ENCODE measurements at places on chromosomes 6 and 20.

DNA sequence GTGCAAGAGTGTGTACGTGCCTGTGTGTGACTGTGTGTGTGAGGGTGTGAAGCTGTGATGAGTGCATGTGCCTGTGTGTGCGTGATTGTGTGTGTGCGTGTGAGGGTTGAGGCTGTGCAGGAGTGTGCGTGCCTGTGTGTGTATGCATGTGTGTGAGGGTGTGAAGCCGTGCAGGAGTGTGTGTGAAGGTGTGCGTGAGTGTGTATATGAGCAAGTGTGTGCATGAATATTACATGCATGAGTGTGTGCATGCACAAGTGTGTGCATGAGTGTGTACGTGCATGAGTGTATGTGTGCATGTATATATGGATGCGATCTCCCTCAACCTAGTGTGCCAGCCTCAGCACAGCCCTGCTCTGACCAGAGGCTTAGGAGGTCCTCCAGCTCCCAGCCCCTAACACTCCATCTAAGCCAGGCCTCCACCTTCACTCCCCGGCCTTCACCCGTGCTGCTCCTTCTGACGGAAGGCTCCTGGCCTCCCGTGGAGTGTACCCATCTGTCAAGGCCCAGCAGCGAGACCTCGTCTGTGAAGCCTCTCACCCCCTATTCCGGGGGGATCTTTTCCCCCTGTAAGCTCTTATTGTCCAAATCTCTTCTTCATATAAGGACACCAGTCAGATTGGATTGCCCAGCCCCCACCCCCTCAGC is 19.9 kb upstream of the PHACTR3 start:
- no peak for DNase-seq

- peak; percentile 7 for DNase-seq
Observed at GRCh38 chr6:13229205-13230085, 98.9 kb downstream of the TBC1D7 start.

DNA sequence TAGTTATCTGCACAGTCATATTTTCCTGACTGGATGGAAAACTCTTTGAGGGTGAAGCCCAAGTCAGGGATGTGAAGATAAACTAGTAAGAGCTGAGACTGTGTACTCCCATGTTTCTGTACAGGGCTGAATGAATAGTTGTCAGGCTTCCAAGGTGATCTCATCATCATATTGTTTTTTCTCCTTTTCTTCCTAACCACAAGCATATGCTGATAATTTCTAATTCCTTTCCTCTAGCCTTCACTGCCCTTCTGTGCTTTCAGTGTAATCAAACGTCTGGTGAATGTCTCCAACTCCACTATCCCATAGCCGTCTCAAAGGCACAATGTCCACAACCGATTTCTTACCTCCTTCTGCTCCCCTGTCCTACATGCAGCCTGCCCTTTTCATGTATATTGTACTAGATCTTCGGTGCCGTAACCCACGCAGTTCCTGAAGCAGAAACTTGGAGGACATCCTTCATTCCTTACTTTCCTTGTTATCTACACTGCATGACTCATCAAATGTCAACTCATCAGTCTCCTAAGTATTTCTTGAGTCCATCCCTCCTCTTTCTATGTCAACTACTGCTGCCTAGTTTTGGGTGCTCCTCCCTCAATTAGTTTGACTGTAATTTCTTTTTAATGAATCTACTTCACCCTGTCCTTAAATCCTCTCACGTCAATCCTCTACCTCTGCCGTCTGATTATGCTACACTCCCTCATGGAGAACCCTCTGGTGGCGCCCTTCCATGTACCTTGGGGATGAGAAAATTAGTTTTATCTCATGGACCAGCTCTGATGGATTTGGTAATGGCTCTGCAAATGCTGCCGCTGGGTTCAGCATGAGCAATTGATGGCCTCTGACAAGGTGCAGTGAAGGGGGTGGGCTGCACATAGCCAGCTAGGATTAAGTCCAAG is 21.9 kb downstream of the NCOA7 start:
- DNase-seq, result no peak

GRCh38 chr6:83853178-83854000 is at the start of gene RIPPLY2:
TSS of gene RIPPLY2 (plus strand) at chr6:83853360. CDS start at chr6:83853417, 57 bp downstream.
- no peak for DNase-seq

- DNase-seq, result peak; percentile 24
Observed at GRCh38 chr6:144285798-144286502, 815 bp downstream of the UTRN start.

DNA sequence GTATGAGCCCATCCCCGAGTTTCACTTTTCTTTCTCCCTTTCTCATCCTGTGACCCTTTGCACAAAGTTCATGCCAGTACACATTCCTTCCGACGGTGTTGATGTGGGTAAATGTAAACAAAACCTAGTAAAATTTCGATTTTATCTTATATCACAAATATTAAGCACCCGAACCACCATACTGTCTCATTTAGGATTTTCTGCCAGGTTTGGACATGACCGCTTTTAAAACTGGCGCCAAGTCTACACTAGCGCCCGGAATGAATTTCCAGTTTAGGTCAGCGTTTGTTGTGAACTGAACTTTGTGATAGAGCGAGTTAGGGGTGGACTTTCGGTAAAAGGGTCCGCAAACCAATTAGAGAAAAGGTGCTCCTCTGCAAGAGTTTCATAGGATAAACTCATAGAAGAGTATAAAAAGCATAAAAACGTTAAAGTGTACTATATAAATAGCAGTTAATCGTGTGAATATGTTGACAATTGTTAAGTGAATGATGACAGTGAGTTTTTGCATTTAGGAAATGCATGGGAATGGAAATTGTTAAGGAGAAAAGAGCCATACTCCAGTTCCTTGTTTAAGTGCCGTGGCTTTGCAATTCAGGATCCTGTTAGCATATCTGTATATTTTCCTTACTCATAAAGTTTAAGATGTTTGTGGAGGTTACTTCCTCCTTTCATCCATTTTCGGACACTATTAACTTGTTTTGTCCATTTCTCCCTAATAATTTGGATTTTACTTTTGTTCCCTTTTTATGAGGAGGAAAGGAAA is 937 bp downstream of the AKAP7 start:
- DNase-seq, result no peak

DNA sequence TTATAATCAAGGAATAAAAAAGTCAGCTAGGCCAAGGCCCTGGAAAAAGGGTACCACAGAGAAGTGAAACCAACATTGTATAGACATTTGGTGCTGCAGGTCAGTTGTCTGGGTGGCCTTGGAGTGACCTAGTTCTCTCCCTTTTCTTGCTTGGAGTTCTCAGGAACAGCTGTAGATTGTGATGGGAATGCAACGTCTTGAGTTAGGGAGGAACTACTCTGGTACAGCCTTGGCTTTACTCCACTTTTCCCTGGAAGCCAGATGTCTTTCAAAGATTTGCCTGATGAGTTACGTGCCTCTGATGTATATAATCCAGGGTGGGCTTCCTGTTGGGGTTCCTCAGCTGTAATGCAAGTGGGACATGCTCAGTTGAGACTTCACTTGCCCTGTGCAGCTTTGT is 694.7 kb downstream of the HTR1B start:
- no peak for DNase-seq

DNA sequence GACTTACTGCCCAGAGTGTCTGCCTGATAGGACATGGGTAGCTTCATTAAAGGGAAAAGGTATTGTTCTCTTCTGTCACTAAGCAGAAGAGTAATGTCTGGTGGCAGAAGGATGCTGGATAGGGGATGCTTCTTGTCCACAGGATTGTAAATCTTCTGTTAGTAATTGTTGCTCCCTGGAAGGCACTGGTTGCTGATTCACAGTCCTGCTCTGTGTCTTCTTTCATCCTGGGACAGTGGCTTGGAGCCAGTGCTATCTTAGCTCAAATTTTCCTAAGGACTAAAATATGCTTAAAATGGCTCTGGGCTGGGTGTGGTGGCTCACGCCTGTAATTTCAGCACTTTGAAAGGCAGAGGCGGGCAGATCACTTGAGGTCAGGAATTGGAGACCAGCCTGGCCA is 48.0 kb downstream of the SYTL3 start:
- DNase-seq, result no peak

DNA sequence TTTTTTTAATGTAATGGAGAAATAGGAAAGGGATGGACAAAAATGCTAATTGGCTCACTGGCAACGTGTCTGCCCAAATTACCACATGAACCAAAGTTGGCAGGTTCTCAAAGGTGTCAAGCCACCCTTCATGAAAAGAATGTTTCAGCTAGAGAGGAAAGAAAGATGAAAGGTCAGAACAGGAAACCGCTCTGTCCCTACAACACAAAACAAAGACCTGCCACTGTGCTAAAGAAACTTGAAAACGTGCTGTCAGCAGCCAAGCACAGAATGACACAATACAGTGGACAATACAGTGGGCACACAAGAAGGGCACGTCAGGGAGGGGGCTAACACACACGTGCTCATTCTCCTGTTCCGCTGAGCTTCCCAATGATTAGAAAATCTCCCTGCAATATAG is 4.9 kb downstream of the PREP start:
- no peak for DNase-seq

DNA sequence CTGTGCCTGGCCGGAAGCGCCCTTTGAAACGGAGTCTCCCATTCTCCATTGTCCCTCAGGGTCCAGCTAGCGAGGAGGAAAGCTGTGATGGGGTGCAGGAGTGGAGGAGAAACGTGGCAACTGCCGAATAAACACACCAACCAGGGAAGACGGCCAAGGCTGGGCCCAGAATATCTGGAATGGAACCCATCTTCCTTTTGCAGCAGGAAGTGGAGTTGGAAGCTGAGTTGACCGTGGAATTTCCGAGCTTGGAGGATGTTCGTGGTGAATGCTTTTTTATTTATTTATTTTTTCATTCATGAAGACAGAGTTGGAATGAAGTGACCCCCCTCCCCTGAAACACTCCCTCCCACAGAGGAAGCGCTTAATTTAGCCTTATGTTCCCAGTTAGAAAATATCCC is 105.6 kb upstream of the RNF24 start:
- DNase-seq, result no peak

DNA sequence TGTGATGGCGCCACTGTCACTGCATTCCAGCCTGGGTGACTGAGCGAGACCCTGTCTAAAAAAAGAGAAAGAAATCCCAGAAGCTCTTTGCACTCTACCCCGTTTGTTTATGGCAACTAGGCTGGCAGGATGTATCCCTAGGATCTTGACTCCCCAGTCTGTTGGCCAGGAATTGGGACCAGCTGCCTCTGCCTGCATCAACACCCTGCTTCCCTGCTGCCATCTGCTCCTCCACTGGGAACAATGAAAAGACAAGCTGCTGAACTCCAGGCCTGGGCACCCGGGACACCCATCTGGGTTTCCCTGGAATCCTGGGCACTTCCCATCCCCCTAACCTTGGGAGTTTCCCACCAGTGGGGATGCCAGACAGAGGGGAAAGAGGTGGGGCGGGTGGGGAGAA is 64.9 kb downstream of the CPNE5 start:
- no peak for DNase-seq

DNA sequence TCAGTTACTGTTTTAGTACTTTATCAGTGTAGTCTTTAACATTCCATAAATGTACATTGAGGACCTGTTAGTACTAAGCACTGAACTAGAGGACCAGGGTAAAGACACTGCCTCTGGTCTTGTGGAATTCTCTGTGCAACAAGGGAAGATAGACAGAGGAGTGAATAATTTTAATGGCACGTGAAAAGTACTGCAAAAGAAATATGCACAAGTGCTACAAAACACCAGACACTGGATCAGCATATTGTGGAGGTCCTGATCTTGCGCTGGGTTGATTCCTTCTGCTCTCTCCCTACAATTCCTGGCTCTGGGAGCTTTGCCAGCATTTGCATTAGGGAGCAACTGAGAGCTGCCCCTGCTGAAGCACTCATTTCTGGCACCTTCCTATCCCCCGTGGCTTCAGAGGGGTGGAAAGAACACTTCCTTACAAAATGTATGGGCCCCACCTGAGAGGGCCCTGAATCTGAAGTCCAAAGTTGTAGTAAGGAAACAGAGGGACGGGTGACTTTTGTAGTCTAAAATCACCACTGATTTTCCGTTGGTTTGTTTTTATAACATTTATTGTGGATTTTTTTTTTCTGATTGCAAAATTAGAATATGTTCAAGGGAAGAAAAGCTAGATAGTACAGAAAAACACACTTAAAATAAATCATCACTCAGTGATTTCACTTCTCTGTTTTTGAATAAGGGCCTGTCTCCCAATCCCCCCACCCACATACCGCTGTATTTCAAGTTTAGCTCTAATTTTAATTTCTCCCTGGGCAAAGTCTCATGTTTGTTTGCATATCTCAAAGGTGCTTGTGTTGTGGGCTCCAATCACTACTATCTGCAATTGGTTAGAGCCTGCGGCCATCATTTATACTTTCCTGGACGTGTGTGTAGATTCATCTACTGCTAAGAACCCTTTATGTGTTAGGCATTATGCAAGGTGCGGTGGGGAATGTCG is 4.9 kb downstream of the PKIG start:
- no peak for DNase-seq

- no peak for DNase-seq
Observed at GRCh38 chr6:169160091-169160854, 93.4 kb downstream of the THBS2 start.

- DNase-seq, result no peak
Observed at GRCh38 chr6:111989743-111990142, 64.2 kb upstream of the CCN6 start.

GRCh38 chr20:46027245-46027853 is 1.7 kb upstream of the SLC12A5 start:
- DNase-seq, result no peak

DNA sequence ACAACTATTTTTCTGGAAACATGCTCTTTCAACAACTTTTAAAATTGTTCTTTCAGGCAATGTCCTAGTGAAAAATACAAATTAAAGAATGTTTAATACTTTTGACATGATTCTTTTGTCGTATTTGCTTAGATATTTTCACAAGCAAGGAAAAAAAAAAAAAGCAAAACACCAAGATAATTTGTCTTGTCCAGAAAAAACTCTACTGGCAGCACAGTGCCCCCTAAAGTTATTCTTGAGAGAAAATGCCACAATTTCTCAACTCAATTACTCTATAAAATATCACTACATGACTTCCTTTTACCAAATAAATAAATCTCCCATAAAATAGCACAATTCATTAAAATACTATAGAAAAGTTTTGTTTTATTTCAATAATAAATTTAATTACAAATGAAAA is 652.5 kb upstream of the EPHA7 start:
- DNase-seq, result no peak

- DNase-seq, result no peak
Observed at GRCh38 chr20:57672164-57672563, 37.7 kb downstream of the PMEPA1 start.

GRCh38 chr6:41374618-41375590 is 39.5 kb downstream of the NCR2 start:
- DNase-seq, result no peak

DNA sequence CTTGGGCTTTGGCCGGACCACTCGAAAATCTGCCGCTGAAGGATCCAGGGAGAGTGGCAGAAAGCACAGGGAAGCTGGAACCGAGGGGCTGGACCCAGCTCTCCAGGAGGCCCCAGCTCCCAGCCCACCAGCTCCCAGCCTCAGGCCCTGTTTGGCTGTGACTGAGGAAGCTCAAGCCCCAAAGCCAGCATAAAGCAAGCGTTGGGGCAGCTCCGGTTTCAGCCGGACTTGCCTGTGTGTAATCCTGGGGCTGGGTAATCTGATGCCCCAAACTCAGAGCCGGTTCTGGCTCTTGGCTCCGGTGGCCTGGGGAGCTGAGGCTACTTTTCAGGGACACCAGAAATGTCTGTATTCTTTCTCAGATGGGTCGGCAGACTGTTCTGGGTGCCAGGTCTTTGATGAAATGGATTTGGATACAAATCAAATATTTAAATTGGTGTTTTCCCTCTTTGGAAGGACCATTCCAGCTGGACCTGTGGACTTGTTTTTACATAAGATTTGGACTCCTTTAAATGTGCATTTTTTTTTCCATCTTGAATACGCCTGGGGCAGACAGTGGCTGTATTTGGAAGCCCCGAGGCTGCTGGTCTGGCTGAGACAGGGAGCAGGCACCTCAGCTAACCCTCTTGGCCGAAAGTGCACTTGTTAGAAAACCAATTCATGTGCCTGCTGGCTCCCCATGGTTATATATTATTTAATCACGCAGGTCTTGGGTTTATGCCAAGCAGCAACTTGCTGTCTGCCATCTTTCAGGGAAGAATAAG is 29.7 kb downstream of the RPP40 start:
- no peak for DNase-seq
